Endothelial cell (in vitro differentiated cells): ENCODE measurements at places on chromosomes 2 and 18. TPM values are rescaled to one million over a fixed set of nuclear protein-coding genes. Genes with fewer than 3 reads are reported as not detected.

- no peak for DNase-seq
These were observed 90.8 kb downstream of the MIB1 start for GRCh38 chr18:21831413-21831831.

- no peak for DNase-seq
These were observed 30.3 kb downstream of the PAX3 start for GRCh38 chr2:222268311-222268990.

Gene LONRF2
- total RNA-seq = not detected

GRCh38 chr2:190167702-190168101, 105.2 kb upstream of the MSTN start:
- DNase-seq = no peak

Gene BOLL
- total RNA-seq = not detected

DNA sequence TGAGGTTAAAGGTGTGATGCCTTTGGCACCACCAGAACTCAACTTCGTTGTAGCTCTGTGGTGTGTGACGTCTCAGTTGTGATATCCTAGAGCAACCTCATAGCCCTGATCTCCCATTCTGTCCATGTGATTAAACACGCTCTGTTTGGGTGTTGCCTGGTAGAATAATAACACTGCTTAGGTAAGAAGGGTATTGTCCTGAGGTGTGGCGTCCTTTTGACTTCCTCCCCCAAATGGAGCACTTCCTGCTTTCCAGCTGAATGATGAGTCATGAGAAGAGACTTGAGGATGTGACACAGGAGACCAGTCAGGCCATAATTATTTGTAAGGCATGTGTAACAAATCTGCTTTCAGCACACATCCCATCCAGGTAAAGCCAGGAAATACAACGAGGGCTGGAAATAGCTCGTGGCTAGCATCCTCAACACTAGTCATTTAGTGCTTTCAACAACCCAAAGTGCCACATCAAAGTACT, 100.7 kb downstream of the RAPGEF4 start:
- DNase-seq = peak; percentile 24
